Stimulated activated CD8-positive, alpha-beta memory T cell treated with anti-CD3 and anti-CD28 coated beads, Interleukin-4, amount 100 ng/mL, for 1 hour (primary cell): ENCODE measurements at places on chromosomes 5 and 9.

- no peak for DNase-seq
Measured at GRCh38 chr9:88852794-88853193, 138.5 kb upstream of the S1PR3 start.

- DNase-seq: no peak
Measured at GRCh38 chr5:163938595-163938994, 433.2 kb downstream of the MAT2B start.

GRCh38 chr9:71733176-71733575 is 35.1 kb downstream of the CEMIP2 start:
- no peak for DNase-seq

- DNase-seq: no peak
Measured at GRCh38 chr9:22683700-22684075, 237.1 kb downstream of the DMRTA1 start.

DNA sequence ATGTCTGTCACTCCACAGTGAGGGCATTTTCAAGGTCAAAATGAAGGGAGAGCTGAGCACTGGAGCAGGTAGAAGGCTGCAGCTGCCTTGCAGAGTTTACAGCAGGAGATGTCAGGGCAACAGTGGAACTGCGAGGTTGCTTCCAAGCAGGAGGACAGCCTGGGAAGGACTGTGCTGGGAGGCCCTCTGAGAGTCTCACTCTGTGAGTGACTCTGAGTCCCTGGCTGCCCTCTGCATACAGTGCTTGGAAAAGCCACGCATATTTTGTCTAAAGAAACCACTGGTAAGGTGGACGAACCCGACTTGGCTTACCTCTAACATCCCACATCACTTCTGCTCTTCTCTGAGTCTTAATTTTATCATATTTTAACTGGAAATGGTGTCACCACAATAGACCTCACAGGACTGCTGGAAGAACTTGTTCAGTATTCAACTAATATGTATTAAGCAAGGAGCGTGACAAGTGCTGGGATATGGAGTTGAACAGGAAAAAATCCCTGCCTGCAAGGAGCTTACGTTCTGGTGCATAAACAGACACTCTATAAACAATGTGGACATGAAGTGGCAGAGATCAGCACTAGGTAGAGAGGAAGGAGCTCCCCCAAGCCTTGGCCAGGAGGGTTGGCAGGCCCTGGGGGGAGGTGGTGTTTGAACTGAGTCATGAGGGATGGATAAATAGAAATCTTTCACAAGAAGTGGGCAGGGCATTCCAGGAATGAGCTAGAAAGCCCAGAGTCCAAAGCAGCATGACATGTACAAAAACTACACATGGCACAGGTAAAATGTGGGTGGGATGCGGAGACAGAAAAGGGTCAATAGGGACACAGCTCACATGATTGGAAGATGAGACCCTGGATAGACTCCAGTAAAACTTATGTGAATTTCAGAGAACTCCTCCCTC is 64.0 kb upstream of the FOXE1 start:
- DNase-seq: no peak

GRCh38 chr9:126297661-126298060 is 29.0 kb upstream of the MVB12B start:
- DNase-seq: no peak
